ENCODE measurements at places on chromosomes 12 and 14.

DNA sequence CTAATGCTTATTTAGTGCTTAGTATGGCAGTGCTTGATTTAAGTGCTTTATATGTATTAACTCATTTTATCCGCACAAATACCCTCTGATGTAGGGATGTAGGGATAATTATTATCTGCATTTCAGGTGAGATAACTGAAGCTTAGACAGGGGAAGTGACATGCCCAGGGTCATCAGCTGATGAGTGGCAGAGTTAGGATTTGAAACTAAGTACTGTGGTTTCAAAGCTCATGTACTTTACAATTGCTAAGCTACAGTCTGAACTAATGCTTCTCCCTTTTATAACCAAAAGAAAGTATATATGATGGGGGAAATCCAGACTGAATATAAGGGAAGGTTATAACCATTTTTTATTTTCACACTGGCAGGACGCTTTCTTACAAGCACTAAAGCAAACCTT is 229.6 kb upstream of the NAV3 start:
- DNase-seq: no peak

GRCh38 chr12:123114304-123115083 is 36.4 kb downstream of the PITPNM2 start:
- DNase-seq: no peak

DNA sequence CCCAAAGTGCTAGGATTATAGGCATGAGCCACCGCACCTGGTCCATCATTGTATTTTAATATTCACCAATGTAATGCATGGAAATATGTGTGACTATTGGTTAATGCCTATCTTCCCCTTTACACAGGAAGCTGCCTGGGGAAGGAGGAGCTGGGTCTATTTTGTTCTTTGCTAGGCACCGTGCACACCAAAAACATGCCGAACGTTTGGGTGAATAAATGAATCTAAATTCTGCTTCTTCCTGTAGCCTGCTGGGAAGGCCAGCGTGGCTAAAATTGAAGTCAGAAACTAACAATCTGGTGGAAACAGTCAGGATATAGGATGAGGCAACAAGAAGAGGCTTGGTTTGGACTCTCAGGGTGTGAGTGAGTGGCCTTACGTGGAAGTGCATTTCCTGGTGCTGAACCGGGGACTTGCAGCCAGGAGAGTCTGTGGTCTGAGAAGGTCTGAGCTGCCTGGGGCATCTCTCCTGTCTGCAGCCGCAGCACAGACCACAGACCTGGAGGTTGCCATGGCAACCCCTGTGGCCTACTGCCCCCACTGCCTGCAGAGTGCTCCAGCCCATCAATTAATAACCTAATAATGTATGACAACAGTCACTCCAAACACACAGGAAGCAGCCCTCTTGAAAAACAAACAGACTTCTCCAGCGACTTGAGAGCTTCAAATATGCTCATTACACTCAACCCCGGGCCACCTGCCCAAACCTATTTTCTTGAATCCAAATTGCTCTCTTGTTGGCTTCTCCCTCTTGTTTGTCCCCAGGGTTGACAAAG is 5.5 kb upstream of the GPR68 start:
- peak; percentile 75 for DNase-seq

DNA sequence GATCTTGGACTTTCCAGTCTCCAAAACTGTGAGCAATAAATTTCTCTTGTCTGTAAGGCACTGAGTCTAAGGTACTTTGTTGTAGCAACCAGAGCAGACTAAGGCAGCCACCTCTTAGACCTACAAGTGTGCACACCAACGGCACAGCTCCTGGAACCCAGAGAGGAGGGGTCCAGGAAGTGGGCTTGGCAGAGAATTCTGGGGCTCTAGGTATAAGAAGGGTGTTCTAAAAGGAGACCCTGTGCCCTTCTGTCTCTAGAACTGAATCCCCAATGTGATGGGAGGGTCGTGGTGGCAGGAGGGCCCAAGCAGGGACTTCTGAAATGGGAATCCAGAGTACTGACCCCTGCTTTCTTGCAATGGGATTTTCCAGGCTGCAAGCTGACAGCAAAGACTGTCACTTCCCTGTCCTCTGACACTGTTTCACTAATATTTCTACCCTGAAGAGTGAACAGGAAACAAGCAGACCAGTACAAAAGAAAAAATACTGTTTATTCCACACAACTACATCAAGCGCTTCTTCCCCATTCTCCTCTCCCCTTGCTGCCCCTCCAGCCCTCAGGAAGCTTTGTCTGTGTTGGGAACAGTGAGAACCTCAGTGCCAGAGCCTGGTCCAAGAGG is 13.6 kb upstream of the TFCP2 start:
- no peak for DNase-seq

DNA sequence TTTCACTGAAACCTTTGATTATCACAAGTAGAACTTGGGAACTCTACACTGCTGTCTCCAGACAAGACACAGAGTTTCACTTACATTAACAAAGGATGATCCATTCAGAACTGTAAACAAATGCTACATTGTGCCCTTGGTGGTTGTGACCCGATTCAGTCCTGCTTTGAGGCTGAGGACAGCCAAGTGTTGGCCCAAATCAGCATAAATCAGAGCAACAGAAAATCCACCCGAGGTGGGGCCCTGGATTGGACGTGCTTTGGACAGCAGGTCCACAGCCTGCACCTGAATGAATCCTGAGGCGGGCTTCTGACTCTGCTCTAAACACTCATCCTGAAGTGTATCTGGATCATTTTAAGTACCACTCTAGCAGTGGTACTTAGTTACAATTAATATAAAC is 68.8 kb downstream of the PPP2R5C start:
- no peak for DNase-seq

DNA sequence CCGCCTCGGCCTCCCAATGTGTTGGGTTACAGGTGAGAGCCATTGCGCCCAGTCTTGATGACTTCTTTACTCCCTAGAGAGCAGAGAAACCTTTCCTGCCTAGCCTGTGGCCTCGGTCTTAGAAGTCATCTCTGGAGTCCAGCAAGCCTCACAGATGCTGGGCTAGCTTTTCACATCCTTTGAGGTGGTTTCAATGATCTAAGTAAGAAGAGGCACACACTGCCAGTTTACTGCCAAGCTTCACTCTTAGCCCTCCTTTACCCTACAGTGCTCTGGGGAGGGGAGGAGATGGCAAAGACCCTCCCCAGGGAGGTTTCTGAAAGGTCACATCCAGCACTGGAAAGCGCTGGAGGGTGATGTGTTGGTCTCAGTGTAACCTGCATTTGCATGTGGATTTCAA is 304.8 kb downstream of the PCNX1 start:
- no peak for DNase-seq

GRCh38 chr12:115163710-115164109 is 479.7 kb upstream of the TBX3 start:
- DNase-seq: no peak

GRCh38 chr12:31371256-31371620 is 45.3 kb upstream of the SINHCAF start:
- no peak for DNase-seq

- no peak for DNase-seq
Measured at GRCh38 chr14:28875934-28876571, 109.5 kb downstream of the FOXG1 start.

DNA sequence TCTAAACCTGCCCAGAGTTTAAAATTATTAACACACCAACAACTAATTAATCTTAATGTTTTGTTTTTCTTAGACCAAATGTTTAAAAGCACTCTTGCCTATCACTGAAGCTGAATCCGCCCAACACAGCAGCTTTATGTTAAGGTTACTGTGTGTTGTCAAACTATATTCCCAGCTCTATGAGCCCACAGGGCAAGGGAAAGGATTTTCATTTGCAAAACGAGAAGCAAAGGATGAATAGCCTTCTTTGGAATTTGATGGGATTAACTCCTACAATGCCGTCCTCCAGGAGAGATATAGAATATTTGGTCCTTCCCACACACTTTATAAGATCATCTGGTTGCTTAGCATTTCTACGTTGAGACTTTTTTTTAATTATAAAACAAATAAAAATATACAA is 43.7 kb downstream of the DUSP16 start:
- no peak for DNase-seq

DNA sequence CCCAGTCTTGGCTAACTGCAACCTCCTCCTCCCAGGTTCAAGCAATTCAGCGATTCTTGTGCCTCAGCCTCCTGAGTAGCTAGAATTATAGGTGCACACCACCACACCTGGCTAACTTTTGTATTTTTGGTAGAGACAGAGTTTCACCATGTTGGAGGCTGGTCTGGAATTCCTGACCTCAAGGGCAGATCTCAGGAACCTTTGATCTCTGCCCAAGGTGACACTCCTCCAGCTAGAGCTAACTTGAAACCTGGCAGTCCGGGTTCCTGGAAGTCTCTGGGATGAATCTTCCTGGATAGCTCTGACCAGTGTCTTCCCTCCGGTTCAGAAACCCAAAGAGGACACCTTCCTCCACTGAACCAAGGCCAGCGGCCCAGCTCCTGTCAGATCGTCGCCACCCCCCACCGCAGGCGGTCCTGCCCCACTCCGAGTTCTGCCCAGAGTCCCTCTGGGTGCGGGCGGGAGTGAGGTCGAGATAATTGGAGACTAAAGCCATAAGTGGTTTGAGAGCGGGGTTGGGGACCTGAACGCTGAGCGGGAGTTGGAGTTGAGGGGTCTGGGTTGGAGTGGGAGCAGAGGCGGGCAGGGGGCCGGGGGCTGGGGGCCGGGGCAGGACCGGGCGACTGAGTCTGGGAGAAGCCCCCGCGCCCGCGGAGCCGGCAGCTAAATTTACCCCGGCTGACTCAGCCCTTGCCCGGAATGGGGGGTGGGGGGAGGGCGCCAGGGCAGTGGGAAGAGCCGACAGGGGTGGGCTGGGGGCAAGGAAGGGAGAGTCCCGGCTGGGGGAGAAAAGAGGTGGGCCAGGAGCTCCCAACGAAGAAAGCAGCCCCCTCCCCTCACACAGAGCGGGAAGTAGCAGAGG is 4.7 kb downstream of the DDN start:
- no peak for DNase-seq
